Activated CD4-positive, alpha-beta T cell treated with anti-CD3 and anti-CD28 coated beads, Interleukin-2, amount 50 U/mL, for 24 hours (primary cell): ENCODE measurements at places on chromosomes 12 and 14.
A peak's percentile ranks its signal among the peaks of the same experiment; 100 is the strongest.

DNA sequence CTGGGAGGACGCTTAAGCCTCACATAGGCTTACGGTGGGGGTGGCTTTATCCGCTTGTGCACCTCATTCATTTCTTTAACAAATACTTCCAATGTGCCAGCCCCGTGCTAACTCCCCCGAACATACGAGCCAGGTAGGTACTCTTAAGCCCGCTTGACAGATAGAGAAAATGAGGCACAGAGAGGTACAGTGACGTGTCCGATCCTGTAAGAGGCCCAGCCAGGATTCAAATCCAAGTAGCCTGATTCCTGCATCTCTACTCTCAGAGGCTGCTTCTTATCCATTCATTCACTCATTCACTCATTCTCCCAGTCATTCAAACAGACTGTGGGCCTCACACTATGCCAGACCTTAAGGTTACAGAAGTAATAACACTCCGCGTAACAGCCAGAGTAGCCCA is 477 bp downstream of the OAS3 start:
- DNase-seq: no peak

DNA sequence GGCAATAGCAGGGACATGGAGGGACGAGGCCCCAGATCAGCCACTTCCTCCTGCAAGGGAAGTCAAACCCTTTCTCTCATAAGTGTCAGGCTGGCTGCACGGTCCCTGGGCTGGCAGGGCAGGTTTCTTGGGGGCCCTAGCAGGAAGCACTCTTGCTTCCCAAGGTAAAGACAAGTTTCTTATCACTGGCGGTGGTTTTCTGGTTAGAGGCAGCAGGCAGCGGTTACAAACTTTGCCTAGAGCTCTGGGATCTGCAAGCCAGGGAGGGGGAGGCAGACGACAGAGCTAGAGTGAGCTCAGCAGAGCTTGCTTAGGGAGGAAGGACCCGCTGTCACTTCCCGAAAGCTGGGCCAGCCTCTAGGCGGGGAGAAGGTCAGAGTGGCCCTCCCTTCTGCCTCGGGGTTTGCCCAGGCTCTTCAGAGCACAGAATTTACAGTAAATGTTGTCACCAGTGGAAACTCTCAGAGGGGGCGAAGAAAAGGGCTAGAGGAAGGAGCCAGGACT is 20.4 kb downstream of the BATF start:
- peak; percentile 79 for DNase-seq

- peak; percentile 85 for DNase-seq
These were observed 87.2 kb downstream of the NINJ2 start for GRCh38 chr12:575948-576614.

DNA sequence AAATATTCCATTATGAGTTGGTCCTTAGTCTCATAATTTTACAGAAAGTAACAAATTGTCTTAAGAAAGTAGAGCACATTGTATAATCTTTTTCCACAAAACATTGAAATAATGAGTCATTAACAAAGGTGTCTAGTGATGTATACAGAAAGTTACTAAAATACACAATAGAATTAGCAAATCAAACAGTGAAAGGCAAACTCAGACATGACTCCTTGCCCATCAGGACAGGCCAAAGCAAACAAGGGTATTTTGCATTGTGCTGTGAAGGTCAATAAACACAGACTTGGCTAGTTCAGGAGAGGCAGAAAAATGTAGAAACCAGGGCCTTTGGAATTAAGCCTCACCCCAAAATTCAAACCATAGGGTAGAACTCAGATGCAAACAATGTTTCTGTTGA is 37.3 kb downstream of the SIX4 start:
- no peak for DNase-seq

- no peak for DNase-seq
These were observed 92.5 kb downstream of the TMCC3 start for GRCh38 chr12:94557746-94558295.

GRCh38 chr14:49516286-49516685 is 69.9 kb downstream of the RPS29 start:
- no peak for DNase-seq

- DNase-seq: no peak
These were observed 92.4 kb upstream of the TMEM260 start for GRCh38 chr14:56487090-56487667.

DNA sequence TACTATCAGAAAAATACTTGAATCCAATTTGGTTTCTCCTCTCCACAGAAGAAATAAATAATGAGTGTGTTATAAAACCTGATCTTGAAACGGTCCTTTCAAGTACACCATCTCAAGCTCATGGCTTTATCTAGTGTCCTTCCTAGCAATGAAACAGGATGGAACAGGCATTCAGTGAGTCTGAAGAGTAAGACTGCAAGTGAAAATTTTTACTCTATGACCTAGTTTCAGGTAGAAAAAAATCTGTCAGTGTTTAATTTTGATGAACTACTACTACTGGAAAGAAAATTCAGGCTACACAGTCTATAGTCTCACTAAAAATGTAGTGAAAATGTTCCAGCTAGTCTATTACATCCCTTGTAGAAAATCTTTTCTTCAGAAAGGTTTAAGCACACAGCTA is 7.7 kb downstream of the CBX5 start:
- DNase-seq: no peak

- DNase-seq: no peak
These were observed 425.6 kb downstream of the NRXN3 start for GRCh38 chr14:78595797-78596196.

- DNase-seq: no peak
These were observed 96.3 kb downstream of the GALC start for GRCh38 chr14:87896393-87897380.

- DNase-seq: no peak
These were observed 94.1 kb downstream of the SLC8A3 start for GRCh38 chr14:70094631-70095030.
